ENCODE measurements at places on chromosomes 4 and X. TPM values are rescaled to one million over a fixed set of nuclear protein-coding genes. Genes with fewer than 3 reads are reported as not detected.

GSPT2 gene
- total RNA-seq = 1.6 TPM

CCNB3 gene
- total RNA-seq = 0.36 TPM

HTN1 gene
- total RNA-seq = not detected

SSX4B gene
- not detected for total RNA-seq

SPANXN3 gene
- total RNA-seq = not detected

GRCh38 chr4:84502955-84503373 is 3.9 kb upstream of the NKX6-1 start:
- ATAC-seq = no peak

GRCh38 chr4:82430964-82431745 is 765 bp downstream of the ENOPH1 start:
- ATAC-seq = peak; percentile 51

DNA sequence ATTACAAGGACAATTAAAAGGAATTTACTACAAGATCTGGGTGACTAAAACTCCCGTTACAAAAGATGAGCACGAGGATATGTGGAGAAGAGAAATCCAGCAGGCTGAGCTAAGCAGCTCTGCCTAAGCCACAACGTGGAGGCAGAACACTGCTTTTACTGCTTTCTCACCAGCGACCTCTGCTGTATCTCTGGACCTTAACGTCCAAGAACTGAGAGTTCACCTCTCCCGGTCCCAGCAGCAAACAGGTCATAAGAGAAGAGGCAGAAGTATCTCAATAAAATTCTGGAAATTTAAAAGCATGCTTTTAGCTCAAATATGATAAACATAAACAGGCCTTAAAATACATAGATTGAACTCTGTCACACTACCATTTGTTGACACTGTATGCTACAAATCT is 81.0 kb downstream of the ADGRA3 start:
- ATAC-seq = peak; percentile 55

- no peak for ATAC-seq
These were observed 57.5 kb downstream of the PCDH18 start for GRCh38 chr4:137474711-137475301.

DNA sequence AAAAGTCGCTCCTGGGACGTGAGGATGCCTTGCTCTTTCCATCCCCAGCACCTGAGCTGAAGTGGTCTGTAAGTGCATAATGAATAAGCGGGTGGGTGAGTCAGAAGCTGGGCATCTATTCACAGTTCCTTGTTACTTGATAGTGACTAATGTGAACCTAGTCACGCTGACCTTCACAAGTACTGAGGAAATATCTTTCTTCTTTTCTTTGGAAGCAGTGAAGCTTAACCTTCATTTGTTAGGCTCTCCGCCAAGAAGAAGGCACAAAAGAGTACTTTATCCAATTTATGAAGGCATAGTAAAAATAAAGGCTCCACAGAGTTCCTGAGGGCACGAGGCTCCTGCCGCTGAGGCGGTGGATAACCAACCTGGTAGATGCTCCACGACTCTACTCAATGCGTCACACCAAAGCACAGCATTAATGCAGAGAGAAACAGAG is 475.7 kb upstream of the SLIT2 start:
- ATAC-seq = peak; percentile 83

GRCh38 chr4:127120441-127121090 is 512.2 kb upstream of the INTU start:
- no peak for ATAC-seq

DNA sequence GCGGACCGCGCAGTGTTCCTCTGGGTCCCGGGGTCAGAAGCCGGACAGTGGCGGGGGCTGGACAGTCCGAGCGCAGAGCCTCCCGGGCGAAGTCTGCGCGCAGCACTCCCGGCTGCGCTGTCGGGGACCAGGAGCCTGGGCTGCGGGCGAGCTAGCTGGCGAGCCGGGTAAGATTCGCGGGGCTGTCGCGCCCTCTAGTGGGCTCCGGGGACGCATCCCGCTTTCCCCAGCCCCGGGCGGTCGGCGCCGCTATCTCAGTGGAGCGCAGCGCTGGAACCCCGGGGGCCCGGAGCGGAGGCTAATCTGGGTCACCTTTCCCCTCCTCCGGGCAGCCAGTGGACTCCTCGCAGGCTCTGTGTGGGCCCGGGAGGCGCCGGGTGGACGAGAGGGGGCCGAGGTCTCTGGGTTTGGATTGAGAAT is 4.2 kb downstream of the PDGFRA start:
- ATAC-seq = peak; percentile 85

DNA sequence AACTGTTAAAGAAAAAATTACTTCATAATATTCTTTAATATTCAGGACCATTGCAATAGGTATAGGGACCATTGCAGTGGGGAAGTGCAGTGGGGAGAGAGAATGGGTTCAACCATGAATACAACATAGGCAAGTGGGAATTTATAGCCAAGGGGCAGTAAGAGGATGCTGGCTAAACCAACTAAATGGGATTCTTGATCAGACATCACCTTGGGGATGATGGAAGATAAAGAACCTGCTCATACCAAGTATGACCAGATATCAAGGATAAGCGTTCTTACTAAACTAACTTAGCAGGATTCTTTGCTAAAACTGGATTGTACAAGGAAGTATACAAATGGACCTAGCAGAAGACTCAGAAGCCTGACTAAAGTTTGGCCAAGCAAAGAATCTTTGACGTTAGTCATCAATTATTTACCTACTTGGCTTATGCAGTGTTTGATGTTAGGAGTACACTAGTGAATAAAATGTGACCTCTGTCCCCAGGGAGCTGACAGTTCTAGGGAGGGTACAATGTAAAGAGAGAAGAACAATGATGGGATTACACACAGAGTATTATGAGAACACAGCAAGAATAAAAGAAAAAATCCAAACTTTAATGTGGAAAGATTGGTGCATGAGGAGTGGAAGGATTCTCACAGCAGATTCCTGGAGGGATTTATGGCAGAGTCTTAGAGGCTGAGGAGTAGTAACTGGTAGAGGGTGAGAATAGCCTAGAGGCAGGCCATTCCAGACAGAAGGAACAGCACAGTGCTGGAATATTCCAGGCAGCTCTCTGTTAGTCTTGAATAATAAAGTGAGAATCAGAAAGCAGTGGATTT is 54.7 kb upstream of the MYOZ2 start:
- ATAC-seq = peak; percentile 99

All from esophagus mucosa (tissue), 1 donor.